ENCODE measurements at places on chromosomes 16 and 17.

DNA sequence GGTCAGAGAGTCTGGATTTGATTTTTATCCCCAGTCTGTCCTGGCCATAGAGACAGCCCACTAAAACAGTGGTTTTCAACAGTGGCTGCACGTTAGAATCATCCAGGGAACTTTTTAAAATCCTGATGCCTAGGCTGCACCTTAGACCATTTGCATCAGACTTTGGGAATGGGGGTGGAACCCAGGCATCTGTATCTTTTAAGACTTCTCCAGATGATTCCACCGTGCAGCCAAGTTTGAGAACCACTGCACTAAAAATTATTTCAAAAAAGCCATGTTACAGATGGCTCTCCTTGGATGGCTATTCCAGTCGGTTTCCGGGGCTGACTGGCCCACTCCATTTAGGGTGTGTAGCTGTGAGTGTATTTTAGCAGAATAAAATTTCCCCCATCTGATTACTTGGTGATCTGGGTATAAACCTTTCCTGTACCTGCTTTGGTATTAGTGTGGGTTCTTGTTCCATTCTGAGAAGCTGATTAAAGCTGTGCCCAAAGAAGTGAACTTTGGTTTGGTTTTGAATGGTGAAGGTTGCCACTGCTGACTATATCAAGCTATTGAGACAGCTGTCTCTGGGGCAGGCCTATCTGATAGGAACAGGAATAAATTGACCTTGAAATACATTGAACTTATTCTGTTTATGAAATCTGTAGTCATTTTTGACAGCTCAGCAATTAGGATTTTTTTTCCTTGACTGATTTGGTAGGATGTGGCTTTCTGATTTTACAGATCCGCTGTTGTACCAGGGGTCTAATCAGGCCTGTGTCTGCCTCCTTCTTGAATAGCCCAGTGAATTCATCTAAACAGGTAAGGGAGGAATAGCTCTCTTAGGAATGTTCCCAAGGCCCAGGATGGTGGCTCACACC, 1.3 kb downstream of the ATP5MC1 start:
- no peak for DNase-seq

GRCh38 chr16:84324434-84325262, 30.0 kb downstream of the WFDC1 start:
- no peak for DNase-seq

DNA sequence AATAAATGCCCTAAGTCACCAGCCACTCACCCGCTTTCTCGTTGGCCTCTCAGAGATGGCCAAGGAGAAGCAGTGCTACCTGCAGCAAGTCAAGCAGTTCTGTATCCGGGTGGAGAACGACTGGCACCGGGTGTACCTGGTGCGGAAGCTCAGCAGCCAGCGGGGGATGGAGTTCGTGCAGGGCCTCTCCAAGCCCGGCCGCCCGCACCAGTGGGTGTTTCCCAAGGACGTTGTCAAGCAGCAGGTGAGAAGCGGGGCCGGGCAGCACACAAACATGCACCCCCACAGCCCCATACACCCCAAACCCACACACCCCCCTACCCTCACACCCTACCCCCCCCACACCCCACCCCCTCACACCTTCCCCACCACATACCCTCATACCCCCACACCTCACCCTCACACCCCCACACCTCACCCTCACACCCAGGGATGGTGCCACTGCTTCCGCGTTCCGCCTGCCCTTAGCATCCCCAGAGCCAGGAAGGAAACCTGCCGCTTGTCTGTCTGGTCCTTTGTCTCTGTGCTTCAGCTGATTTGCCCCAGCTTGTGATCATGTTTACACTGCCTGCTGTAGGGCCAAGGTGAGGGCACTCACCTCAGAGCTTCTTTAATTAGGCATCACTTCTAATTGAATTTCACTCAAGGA, 41.9 kb upstream of the ENDOV start:
- no peak for DNase-seq

GRCh38 chr16:53304334-53304733, 129.9 kb upstream of the RBL2 start:
- DNase-seq: no peak

DNA sequence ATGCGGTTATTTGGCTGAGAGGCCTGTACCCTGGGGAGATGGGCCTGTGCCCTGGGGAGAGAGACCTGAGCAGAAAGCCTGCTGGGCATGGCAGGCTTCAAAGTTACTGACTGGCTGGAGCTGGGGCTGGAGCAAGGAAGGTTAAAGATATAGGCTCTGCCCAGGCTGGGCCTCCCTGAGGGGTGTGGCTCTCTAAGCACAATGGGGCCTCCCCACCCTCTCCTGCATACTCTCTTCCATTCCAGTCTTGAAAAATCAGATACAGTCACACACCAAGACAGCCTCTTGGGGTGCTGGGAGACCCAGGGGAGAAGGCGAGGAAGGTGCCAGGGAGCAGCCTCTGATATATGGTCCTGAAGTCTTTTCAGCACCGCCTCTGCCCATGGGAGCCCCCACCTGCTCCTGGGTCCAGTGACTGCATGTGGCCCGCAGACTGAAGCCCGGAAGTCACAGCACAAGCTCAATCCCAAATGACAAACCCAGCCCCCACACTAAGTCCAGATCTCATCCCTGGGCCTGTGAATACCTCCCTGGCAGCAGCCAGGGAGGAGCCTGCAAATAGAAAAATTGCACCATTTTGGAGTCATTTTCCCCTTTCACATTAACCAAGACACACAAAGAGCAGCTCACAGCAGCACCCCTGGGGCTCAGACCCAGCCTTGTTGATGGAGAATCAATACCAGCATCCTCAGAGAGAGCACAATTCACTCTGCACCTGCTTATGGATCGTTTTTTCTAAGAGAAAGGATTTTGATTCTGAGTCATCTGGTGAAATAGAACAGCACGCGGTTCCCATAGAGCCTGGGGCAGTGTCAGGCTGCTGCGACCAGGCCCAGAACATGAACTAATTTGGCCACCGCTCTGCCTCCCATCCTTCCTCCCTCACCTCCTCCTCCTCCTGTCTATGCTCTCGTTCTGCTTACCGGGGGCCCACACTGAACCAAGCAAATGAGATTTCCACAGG, 25.6 kb upstream of the CACNG1 start:
- no peak for DNase-seq

DNA sequence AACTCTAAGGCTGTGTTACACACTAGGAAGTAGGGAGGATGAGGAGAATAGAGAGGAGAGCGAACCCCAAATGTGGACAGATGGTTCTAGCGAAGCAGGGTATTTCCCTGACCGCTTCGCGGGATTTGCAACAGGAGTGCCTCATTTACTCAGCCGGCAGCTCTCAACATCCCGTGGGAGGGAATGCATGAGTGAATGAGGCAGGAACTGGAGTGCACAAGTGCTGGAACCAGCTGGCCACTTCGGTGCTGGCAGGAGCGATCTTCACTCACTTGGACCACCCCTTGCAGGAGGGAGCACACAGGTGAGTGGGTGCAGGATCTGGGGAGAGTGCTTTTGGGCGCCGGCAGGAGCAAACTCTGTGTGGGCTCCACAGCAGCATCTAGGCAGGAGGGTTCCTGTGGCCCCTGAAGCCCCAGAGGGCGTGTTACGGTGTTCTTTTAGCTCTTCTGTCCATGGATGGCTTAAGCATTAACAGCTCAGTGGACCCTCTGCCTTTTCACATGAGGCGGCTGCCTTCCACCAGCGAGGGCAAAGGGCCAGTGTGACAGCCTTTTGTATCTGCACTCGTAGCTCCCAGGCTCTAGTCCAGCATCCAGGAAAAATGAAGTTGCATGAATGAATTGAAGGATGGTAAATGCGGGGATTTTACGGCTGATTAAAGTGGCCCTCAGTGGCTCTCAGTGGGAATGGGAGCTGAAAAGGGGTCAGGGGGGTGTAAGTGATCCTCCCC, 17.4 kb upstream of the ZNHIT3 start:
- no peak for DNase-seq

- DNase-seq: no peak
These were observed 1.2 kb downstream of the HSDL1 start for GRCh38 chr16:84143784-84144199.

DNA sequence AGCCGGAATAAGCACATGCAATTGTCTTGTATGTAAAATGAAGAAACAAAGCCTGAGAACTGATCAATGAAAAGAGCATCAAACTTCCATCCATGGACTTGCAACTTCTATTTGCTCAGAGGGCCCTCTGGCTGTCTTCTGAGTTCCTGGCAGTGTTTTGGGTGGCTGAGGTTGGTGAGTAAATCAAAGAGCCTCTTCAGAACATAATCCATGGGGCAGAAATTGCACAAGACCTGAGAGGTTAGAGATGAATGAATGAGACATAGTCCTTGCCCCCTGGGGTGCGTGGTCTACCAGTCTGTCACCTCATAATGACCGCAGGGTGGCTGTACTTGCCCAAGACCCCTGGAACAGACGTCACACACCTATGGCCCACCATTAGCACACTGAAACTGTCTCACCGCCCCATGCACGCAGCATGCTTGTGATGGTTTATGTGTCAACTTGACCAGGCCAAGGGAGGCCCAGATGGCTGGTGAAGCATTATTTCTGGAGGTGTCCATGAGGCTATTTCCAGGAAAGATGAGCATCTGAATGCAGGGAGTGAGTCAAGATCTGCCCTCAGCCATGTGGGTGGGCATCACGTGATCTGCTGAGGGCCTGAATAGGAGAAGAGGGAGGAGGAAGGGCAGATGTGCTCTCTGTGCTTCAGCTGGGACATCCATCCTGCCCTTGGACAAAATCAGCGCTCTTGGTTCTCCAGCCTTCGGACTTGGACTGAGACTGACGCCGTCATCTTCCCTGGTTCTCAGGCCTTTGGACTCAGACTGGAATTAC, 8.3 kb downstream of the PIK3R6 start:
- DNase-seq: peak; percentile 78

GRCh38 chr16:6341981-6342380, 990.7 kb upstream of the RBFOX1 start:
- no peak for DNase-seq

DNA sequence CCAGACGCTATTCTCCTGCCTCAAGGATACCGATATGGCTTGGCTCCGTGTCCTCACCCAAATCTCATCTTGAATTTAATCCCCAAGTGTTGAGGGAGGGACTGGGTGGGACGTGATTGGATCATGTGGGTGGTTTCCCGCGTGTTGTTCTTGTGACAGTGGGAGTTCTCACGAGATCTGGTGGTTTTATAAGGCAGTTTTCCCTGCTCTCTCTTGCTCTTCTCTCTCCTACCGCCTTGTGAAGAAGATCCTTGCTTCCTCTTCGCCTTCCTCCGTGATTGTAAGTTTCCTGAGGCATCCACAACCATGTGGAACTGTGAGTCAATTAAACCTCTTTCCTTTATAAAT, 43.9 kb upstream of the ZCCHC14 start:
- DNase-seq: no peak

DNA sequence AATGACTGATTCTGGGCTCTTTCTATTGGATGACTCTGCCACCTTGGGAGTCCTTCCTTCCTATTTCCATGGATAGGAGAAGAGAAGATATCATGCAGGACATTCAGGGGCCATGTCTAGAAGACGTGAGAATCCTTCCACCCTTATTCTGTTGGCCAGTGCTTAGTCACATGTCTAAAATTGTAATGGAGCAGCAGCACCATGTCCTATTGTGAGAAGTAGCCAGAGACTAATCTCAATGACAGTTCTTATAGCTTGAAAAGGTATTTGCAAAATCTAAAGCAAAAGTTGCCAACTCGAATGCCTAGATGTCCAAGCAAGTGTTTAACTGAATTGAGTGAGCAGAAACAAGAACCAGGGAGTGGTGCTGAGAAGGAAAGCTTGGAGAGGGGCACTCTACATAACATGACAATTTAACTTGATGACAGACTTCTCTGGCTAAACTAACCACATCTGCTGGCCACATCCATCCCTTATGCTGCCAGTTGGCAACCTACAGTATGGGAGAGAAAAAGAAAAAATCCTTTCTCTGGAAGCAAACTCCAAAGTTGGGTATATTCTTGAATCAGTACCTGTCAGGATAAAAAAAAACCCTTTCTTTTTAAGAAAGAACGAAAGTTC, 225.7 kb downstream of the CDH13 start:
- DNase-seq: no peak

- peak; percentile 88 for DNase-seq
These were observed 27.8 kb downstream of the BAHCC1 start for GRCh38 chr17:81422776-81423697.

DNA sequence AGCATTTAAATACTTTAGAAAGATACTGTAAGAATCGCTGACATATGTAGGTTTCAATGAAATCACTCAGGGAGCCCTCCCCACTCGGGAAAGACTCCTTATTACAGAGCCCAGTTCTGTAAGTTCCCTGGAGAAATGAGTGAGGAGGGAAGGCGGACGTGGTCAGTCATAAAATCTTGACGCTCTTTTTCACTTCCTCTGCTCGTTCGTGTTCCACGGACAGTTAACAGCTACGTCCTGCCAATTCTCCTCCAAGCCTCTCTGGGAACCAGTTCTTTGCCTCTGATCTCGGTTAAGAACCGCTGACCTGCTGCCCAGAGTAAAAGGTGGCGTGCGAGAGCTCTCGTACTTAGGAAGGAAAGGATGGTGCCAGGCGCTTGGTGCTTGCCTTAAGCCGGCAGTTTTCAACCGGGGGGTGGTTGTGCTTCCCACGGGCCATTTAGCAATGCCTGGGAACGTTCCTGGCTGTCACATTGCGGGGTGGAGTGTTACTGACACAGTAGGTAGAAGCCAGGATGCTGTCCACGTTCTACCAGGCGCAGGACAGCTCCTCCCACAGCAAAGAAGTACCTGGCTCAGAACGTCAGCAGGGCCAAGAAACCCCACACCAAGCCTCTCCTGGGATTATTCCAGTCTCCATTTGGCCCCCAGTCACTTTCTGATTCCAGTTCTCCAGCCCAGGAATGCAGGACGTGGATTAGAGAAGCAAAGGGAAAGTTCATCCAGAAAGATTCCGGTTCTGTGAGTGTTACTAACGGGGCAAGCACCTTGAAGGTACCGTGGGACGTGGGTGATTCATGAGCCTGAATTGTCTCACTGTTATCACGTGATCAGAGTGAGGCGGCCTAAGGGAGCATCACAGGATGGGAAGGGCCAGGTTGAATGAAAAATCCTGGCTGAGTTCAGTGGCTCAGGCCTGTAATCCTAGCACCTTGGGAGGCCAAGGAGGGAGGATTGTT, 87.7 kb downstream of the MRM3 start:
- DNase-seq: no peak

GRCh38 chr17:50123649-50124349, 6.2 kb downstream of the SAMD14 start:
- no peak for DNase-seq
